ENCODE measurements at places on chromosomes 13 and 19. TPM values are rescaled to one million over a fixed set of nuclear protein-coding genes. Genes with fewer than 3 reads are reported as not detected.

Gene EPS8L1
- total RNA-seq = 7.8 TPM

Gene APLP1
- 6.6 TPM for total RNA-seq

Gene CPB2
- not detected for total RNA-seq

Gene SRRM5
- total RNA-seq = 0.03 TPM

GRCh38 chr19:18266771-18267686 lies 7.2 kb downstream of the IQCN start:
- no peak for DNase-seq

DNA sequence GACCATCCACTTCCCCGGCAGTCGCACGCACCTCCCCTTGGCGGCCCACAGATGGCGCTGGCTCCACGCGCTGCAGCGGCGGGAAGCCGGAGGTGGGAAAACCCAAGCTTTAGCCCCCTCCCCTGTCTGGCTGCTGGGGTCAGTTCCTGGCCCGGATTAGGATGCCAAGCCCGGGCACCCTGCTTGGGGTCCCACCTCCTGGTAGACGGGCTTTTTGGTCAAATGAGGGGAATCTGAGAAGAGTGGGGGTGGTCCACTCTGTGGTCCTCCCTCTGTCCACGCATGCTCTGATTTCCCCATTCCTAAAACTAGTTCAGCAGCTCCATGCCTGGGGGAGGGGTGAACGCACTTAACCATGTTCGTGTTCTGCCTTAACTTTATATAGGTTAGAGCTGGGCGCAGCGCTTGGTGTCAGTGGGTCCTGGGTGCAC lies 8.1 kb upstream of the ADGRE2 start:
- no peak for DNase-seq

DNA sequence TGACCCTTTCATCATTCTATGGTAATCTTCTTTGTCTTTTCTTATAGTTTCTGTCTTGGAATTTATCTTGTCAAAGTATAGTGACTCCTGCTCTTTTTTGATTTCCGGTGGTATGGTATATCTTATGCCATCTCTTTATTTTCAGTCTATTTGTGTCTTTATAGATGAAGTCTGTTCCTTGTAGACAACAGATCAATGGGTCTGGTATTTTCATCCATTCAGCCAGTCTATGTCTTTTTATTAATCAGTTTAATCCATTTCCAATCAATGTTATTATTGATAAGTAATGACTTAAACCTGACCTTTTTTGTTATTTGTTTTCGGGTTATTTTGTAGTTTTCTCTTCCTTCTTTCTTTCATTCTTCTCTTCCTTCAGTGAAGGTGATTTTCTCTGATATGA lies 495.9 kb upstream of the PCDH9 start:
- DNase-seq = no peak

GRCh38 chr19:40677156-40677555 lies 13.3 kb downstream of the NUMBL start:
- DNase-seq = no peak

DNA sequence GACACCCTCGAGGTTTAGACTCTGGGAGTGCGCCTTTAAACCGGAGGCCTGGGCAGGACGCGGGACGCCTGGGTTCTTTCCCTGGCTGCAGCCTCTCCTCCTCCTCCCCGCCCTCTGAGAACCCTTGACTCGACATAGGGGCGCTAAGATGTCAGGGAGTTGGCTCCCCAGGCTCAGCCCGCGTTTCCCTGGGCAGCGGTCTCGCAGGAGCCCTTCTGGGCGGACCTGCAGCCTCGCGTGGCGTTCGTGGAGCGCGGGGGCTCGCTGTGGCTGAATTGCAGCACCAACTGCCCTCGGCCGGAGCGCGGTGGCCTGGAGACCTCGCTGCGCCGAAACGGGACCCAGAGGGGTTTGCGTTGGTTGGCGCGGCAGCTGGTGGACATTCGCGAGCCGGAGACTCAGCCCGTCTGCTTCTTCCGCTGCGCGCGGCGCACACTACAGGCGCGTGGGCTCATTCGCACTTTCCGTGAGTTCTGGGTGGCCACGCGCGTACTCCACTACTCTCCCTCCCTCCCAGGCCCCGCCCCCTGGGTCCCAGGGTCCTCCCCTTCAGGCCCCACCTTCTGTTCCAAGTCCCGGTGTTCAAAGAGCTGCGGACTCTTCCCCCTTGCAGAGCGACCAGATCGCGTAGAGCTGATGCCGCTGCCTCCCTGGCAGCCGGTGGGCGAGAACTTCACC lies 1.3 kb downstream of the ICAM5 start:
- no peak for DNase-seq
